ENCODE measurements at places on chromosomes 5 and 9. TPM values are rescaled to one million over a fixed set of nuclear protein-coding genes. Genes with fewer than 3 reads are reported as not detected.

The CCDC152 gene
- 1.0 TPM for total RNA-seq

The GRIA1 gene
- total RNA-seq, result 0.30 TPM

The SLC6A19 gene
- total RNA-seq, result 0.05 TPM

The FAXDC2 gene
- 10.1 TPM for total RNA-seq

The IRX2 gene
- total RNA-seq, result 3.2 TPM

The NTRK2 gene
- total RNA-seq, result 3.7 TPM

All from cardiac septum (tissue), 1 donor.